ENCODE measurements at places on chromosomes 6 and 20.

GRCh38 chr20:36574366-36575135 lies 1.2 kb downstream of the TGIF2 start:
- peak; percentile 45 for DNase-seq

DNA sequence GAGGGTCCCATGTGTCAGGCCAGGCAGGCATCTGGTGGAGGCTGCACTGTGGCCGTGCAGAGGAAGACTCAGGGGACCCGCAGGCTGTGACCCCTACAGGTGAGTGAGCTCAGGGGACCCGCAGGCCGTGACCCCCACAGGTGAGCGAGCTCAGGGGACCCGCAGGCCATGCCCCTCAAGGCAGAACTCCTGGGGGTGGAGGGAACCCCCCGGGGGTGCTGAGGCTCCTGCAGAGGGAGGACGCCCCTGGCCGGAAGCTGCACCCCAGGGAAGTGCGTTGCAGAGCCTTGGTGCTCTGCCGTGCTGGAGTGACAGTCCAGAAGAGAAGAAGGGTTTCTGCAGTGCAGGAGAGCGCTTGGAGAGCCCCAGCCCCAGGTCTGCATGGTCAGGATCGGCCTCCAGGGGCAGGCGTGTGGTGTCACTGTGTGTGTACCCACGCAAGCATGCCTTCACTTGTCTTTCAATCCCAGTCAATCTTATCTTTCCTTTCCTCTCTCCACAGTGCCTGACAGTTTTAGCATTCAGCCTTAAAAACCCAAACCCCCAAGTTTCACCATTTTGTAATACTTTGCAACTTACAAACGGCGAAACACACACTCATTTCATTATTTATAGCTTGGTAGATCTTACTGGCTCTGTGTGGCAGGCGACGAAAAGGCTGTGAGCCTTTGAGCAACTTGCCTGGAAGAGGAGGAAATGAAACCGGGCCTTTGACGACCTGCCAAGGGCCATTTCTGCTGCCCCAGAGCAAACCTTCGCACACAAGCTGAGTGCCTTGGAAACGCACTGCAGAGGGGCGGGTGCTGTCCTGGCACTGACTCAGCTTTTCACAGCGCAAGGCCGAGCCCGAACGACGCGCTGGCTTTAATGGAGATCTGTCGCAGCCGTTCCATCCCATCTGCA lies 101.4 kb upstream of the AGPAT4 start:
- peak; percentile 9 for DNase-seq

DNA sequence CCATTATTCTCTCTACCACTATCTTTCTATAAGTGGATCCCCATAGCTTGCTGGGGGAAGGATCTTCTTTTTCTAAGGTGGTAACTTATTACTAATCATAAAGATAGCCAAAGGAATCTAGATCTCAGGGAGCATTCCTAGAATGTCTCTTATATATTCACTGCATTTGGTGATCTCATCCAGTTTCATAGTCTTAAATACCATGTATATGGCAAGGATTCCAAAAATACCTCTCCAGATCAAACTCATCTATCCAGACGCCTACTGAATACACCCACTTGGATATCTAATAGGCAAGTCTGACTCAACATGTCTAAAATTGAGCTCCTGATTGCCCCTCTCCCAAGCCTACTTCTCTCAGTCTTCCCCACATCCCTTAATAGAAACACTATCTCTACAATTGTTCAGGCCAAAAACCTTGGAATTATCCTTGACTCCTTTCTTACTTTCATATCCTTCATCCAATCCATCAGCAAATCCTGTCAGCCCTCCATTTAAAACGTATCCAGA lies 264.4 kb downstream of the HACE1 start:
- no peak for DNase-seq

DNA sequence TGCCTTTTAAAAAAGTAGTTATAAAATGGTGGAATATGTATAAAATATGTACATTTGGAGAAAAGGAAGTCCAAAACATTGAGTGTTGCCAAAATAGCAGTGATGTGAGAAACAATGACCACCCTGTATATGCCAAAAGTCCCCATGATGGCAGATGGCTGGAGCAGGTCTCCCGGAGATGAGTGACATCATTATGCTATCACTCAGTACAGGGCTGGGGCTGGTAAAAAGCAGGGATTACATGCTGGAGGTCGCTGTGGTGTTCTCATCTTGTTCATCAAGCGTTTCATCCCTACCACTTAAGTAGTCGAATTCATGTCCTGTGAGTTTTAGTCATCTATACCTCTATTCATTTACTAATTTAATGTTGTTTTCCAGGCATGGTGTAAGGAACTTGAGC lies 315.3 kb upstream of the SLC35B3 start:
- no peak for DNase-seq

GRCh38 chr20:51425347-51426106 lies 117.0 kb downstream of the NFATC2 start:
- no peak for DNase-seq

DNA sequence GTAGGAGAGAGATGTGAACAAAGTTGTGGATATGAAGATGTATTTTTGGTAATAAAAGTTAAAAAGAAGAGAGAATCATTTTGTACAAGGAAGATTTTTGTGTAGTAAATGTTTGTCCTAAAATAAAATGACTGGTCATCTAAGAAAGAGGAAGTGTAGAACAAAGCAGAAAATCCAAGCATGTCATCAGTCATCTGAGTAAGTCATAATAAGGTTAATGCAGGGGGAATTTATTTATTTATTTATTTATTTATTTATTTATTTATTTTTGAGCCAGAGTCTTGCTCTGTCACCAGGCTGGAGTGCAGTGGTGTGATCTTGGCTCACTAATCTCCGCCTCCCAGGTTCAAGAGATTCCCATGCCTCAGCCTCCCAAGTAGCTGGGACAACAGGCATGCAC lies 15.7 kb upstream of the CGA start:
- no peak for DNase-seq
